ENCODE measurements at places on chromosomes 2 and 18.

DNA sequence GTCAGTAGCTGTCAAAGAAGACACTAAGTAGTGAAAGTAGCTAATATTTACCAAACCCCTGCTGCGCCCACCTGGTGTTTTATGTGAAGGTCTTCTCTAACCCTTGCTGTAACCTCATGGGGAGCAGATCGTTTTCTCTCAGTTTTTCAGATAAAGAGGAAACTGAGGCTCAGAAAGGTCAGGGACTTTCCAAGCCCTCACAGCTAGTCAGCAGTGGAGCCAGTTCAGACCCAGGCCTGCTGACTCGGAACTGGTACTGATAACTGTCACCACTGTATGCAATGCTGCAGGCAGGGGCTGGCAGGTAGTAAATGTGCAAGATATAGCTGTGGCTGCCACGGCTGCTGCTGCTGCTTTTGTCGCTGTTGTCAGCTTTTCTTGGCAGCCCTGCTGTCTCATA lies 69.1 kb downstream of the LRRFIP1 start:
- no peak for DNase-seq

DNA sequence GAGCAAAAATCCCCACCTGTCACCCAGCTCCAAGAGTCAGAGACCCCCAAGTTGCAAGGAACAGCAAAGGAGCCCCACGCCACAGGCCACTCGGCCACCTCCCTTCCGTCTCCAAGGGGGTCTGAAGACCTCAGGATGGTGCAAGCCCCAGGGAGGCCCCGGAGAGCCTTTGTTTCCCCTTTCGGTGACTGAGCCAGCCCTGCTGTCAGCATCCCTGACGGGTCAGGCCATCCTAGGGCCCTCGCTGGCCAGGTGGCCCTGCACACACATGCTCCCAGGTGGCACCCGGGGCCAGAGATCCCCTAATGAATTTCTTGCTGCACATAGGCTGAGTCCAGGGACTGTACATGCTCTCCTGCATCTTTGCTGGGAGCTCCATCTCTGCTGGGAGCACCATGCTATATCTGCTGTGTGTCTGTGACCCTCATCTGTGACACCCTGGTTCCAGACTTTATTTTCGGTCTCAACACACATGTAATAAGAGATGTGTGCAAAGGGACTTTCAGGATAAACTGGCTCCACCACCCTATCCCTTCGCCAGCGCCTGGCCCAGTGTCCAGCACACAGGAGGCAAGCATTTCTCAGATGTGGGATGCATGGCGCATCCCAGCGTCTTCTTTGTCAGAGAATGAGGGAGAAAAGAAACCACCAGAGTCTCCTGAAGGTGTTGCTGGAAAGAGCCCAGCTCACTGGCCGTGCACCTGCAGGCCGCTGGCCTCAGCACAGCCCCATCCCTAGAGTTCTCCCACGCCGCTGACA lies 27.4 kb downstream of the ADI1 start:
- no peak for DNase-seq

DNA sequence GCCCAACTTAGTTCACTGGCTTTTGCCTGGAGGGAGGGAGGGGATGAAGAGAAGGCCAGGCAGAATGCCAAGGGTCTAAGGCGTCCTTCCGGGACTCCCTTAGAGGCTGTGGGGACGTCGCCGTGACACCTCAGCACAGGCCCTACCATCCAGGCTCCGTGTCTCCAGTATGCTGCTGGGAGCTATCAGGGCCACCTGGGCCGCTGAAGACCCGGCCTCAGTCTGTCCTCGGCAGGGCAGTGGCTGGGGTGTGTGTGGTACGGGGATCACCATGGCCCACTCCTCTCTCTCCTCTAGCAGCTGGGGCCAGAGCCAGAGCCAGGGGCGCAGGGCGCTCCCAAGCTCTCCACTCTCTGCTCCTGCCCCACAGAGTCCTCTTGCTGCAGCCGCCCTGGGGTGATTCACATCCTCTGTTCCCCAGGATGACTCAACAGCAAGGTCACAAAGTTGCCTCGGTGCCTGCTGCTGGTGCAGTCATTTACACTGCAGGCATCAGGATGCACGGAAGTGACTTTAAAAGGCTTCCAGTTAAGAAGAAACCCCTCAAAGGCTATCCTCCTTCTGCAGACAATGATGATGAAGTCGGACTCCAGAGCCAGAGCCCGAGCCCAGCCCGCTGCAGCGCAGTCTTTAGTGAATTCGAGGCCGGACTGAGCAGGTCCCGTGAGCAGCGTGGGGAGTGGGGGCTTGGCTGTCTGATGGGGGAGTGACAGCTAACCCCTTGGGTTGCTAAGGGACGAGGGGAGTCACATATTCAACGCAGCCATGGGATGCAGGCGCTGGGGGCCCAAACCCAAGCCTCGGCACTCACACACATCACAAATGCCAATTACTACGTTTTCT lies 31.9 kb downstream of the SNORC start:
- peak; percentile 82 for DNase-seq

DNA sequence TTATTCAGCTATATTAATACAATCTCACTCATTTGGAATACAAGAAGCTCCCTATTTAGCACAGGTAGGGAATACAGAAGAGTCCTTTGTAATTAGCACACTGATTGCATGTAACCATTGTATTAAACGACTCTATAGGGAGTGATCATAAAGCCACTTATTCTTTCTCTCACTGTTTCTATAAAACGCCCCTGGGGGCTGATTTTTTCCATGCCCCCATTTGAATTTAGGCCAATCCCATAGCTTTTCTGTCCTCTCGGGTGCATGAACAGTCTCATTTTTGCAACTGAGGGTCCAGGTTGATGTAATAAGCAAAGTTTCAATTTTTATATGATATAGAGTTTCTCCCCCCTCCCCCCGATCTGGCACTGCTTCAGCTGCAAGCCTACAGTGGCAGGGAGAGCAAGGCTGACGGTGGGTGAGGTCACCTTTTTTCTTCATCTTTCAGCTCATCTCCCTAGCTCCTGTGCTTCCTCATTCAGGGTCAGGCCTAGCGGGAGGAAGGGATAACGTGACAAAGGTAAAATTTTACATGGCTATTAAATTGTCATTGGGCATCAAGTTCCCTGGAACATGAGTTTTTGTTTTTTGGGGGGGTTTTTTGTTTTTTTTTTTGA lies 45.7 kb downstream of the GAD1 start:
- no peak for DNase-seq

DNA sequence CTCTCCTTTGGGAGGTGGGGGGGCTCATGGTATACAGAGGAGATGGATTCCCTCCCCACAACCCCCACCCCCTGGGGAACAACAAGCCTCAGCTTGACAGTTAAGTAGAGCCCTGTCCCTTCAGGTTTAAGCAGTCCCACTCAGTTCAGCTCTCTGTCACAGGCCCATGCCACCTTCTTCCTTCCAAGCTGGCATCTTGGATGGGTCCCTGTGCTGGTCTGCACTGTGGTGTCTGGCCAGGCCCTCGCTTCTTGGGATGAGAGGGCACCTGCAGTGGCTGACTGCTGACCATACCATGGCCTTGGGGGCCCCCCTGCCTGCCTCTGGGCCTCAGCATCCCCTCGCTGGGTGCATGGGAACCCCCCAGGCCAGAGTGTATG lies 20.4 kb upstream of the GPR17 start:
- DNase-seq = no peak

GRCh38 chr2:46010925-46011490 lies 286.2 kb upstream of the EPAS1 start:
- peak; percentile 25 for DNase-seq

GRCh38 chr2:240456447-240457222 lies 21.2 kb downstream of the GPC1 start:
- DNase-seq = no peak

GRCh38 chr2:161676902-161677496 lies 52.8 kb downstream of the SLC4A10 start:
- no peak for DNase-seq

DNA sequence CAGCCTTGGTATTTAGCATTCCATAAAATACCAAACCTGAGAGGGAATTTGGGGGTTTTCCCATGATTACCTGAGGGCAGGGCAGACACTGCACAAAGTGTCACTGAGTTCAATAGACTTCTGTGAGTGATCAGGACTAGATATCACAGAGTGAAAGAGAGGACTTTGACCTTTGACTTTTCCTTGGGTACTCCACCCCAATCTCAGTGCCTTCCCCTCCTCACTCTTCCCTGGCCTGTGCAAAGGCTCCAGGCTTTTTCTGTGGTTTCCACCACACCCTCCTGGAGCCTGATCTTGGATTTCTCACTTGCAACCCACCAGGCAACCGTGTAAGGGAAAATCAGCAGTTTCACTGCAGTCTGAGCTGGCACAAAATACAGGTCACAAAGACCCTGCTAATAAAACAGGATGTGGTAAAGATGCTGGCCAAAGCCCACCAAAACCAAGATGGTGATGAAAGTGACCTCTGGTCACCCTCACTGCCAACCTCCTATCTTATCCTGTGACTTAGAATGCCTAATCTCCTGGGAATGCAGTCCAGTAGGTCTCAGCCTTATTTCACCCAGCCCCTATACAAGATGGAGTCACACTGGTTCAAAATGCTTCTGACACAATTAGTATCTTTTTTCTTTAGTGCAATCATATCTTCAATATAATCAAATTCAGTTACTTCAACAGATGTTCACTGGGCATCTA lies 64.0 kb downstream of the BOD1L2 start:
- DNase-seq = no peak

Measured in HFF-Myc (cell line).